ENCODE measurements at places on chromosomes 11 and 22.

DNA sequence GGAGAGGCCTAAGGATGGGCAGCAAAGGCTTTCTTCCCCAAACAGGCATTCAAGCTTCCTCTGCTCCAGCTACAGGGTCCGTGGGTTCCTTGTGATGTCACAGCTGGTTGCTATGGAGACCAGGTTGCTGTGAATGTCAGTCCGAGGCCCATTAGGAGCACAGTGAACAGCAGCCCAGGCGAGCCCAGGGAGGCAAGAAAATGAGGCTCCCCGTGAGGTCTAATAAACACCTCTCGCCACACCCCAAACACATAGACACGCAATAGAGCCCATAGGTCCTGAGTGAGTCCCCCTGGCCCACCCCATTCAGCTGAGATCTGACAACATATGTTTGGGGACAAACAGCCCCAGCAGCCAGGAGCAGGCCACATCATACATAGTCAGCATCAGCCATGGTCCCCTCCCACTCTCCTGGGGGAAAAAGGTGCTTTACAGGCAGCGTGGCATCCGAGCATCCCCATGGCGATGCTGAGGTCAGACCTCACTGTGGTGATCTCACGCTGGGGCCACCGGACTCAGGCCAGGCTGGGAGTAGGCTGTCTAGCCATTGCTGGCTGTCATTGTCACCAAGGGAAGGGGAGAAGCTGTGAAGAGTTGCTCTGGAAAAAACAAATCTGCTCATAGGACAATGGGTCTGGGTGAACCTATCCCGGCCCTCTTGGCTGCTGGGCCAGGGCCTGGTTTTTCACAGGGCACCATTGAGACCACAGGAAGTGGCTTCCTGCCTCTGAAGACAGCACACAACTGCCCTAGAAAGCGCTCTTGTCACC is 23.1 kb upstream of the TP53I11 start:
- DNase-seq = no peak

- no peak for DNase-seq
These were observed 876.3 kb downstream of the FAM181B start for GRCh38 chr11:81857386-81857785.

GRCh38 chr22:44538051-44538450 is 40.0 kb upstream of the RTL6 start:
- DNase-seq = no peak

DNA sequence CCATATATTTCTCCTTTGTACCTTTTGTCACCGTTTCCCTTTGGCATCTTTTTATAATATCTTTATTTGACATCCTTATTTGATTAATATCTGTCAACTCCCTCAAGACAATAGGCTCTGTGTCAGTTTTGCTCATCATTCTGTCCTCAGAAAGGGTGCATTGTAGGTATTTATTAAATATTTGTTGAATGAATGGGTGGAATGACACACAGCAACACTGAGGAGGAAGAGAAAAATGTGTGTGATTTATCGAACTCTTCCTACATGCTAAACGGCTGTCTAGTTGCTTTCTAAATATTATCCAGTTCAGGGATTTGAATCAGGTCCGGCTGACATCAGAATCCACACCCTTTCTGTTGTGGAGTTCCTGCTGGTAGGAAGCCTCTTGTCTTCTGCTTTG is 98.2 kb downstream of the NAV2 start:
- DNase-seq = no peak

DNA sequence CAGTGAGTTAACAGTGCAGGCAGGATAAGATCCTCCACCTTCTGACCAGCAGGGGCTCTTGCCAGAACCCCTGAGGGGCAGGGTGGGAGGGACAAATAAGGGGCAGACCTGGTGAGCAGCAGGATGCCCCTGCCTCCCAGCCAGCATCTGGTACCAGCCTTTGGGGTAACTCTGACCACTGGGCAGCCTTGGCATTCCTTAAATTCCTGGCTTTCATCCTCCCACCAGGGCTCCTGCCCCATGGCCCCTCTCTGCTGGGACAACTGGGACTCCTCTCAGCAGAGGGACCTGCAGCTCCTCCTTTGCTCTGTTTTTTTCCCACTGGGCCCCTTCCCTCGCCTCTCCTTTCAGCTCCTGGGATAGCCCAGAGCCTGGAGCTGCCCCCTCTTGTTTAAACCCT is 98.0 kb upstream of the CD82 start:
- no peak for DNase-seq

All from right forelimb (tissue), 1 donor.